Left hindlimb (tissue), 1 donor: ENCODE measurements at places on chromosomes 1 and 21.

GRCh38 chr1:71717186-71717585 lies 565.2 kb downstream of the NEGR1 start:
- DNase-seq: no peak

- DNase-seq: no peak
Observed at GRCh38 chr21:34894401-34894800, 154.7 kb downstream of the RUNX1 start.

GRCh38 chr1:243672539-243673074 lies 177.4 kb downstream of the AKT3 start:
- DNase-seq: no peak

DNA sequence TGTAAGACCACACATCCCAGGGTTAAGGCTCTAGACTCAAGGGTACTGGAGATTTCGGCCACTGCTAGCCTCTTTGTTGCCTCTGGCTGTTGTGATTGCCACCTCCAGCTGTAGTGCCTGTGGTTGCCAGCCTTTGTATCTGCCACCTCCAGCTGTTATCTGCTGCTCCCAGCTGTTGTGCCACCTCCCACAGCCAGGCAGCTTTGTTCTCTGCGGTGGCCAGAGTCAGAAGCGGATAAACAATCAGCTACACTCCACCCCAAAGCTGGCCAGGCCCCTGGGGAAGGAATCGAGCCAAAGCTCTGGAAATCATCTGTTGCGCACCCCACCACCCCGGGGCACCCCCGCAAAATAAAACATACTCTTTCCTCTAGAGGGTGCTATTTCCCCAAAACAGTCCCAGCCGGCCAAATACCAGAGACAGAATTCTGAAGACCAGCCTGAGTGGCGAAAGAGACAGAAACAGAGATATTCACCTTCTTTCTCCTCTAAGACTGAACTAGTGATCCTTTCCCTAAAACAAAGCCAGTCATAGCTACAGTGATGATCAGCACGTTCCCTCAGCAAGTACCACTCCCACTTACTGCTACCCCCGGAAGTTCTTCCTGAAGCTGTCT lies 14.8 kb upstream of the PIGM start:
- DNase-seq: peak; percentile 57

- DNase-seq: no peak
Observed at GRCh38 chr1:31855038-31855845, 39.4 kb upstream of the SPOCD1 start.

GRCh38 chr1:181398544-181398943 lies 84.8 kb upstream of the CACNA1E start:
- no peak for DNase-seq

DNA sequence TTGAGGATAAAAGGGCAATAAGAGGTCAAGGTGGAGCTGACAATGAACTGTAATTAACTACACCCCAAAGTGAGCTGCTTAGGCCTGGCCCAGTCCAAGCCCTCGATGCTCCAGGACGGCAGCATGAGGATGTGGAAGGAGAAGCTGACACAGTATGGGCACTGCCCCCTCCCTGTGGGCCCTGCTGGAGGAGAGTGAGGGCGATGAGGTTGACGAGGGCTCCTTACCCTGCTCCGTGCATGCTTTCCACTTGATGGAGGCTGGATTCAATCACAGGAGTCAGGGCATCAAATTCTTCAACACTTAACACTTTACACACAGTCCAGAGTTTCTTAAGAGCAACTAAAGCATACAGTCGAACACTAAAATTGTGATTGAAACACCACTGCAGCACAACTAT lies 32.4 kb downstream of the COA6 start:
- no peak for DNase-seq

GRCh38 chr1:244897476-244898254 lies 33.3 kb upstream of the HNRNPU start:
- no peak for DNase-seq
